Mucosa of gallbladder (tissue), 1 donor: ENCODE measurements at places on chromosomes 5 and 9. TPM values are rescaled to one million over a fixed set of nuclear protein-coding genes. Genes with fewer than 3 reads are reported as not detected.

DNA sequence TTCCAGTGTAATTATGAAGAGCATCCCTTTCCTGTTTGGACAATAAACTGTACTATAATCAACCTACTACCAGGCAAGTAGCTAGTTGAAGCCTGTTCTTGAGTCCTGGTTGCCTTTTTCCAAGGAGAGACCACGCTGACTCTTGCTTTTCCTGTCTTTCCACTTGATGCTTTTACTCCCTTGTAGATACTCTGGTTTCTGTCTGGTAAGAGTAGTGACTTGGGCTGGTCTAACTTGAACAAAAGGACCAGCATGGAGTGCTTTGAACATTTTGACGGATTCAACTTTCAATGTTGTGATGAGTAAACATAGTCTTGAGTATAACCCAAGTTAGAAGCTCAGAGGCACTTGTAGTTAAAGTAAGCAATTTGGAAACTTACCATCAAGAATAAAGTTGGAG is 464.3 kb downstream of the GADD45G start:
- DNase-seq: no peak

DNA sequence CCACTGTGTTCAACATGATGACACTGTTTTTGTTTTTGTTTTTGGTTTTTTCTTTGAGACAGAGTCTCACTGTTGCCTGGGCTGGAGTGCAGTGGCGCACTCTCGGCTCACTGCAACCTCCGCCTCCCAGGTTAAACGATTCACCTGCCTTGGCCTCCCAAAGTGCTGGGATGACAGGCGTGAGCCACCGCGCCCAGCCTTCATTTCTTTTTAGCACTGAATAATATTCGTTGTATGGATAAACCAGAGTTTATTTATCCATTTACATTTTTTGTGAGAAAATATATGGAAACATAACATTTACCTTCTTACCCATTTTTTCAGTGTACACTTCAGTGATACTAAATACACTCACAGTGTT is 4.2 kb downstream of the CARD19 start:
- DNase-seq: no peak

GRCh38 chr5:68543212-68543611 is 327.7 kb downstream of the PIK3R1 start:
- no peak for DNase-seq

The SHLD3 gene
- total RNA-seq: 3.1 TPM

DNA sequence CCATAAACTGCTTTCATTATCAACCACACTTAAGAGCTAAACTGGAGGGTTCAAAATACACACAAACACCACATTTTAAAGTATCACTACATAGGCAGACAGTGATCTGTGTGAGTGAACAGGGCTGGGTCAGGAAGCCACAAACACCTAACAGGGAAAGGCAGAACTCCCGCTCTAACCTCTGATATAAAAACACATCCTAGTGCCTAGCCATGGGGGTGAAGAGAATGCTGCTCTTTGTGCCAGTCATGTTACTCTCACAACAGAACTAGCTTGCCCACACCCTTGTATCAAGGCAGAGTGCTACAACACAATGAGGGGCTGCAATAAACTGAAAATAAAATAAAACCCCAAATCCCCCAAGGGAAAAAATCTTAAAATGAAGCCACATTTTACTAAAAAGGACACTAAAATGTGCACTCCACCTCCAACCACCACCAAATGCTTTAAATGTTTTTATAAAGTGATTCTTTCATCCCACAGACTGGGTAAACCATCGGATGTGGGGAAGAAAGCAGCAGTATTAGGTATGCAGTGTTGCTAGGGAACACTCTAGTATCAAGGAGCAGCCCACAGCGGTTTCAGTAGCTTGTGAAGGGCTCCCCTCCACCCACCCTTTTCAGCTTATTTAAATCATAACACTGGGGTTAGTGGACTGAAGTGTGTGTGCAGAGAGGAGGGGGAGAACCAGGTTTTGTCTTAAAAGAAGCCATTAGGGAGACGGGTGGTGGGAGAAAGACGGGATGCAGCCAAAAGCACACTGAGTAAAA is 64.5 kb downstream of the TMEM161B start:
- DNase-seq: no peak

- peak; percentile 27 for DNase-seq
Observed at GRCh38 chr9:86034863-86035734, 64.3 kb downstream of the GOLM1 start.

DNA sequence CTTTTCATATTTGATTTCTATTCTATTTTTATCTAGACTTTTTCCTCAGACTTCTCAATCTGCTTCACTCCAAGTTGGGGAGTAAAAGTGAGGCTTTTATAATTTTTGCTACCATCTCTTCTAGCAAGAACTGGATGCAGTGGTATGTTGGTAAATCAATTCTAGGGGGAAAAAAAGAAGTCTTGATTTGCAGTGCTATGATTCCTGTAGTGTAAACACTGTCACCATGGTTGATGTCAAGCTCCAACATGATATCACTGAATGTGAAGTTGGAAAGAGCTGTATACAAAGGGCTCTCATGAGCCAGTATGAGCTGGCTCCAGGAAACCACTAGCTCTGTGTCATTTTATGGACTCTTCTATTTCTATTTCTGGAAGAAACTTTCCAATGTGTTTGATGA is 439.2 kb downstream of the NTRK2 start:
- DNase-seq: no peak

The C5orf34 gene
- 0.69 TPM for total RNA-seq

DNA sequence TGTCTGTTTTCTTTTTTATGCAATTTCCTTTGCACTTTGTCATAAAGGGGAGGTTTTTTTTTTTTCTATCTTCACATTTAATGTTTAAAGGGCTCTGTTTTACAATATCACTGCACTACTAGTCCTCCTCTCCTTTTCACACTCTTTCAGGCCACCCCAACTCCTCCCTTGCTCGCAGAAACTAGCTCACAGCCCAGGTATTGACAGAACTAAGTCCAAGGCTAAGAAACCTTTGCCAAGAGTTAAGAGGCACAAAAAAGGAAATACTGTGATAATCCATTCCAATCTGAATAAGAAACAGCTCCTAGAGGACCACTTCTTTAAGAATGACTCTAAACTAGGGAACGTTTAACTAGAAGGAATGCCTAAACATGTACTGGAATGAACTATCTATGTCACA is 1.1 kb upstream of the FGF10 start:
- DNase-seq: no peak

DNA sequence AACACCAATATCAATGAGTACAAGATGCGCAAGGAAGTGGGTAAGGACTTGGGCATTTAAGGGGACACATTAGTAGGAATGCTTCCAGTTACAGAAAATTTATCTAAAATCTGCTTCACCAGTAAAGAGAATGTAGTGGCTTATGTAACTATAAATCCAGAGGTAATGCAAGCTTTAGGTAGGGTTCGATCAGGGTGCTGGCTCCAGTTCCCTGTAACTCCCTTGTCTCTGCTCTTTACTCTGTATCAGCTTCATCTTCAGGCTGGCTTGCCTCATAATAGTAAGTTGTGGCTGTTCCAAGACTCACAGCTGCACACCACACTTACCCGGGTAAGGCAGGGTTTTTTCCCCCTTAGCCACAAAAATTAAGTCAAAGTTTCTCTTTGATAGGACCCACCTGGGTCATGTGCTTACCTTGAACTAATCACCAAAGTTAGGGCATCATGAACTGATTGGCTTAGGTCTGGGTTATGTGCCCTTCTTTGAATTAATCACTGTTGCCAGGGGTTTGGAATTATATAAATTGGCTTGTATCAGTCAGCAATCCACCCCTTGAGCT is 35.5 kb downstream of the ARHGEF37 start:
- DNase-seq: no peak

- DNase-seq: no peak
Observed at GRCh38 chr9:1473956-1474634, 423.9 kb downstream of the DMRT2 start.

The TMEM174 gene
- not detected for total RNA-seq

DNA sequence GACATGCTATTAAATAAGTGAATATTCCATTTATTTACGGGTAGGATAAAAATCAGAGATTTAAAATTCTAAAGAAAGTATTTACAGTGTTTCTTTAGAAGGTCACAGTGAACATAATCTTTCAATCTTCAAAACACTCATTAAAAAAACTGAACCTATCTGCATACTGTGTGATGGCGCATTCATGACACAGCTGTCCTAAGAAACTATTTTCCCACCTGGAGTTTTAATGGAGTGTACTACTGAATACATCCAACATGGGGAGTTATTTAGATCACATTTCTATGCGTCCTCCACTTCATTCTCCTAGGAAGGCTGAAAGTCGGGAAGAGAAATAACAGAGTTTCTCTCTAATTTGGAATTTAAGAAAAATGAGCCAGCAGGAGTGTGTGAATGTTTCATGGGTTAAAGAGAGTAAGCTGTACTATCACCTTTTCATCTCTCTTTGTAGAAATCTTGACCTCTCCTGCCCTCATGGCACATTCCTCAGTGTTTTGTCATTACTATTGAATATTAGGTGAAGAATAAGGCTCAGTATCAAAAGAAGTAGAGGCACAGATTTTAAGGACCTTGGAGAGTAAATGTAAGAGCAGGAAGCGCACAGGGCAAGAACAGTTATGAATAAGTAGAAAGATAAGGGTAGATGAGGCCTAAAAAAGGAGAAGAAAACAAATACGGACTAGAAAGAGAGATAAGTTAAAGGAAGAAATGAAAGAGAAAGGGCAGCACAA is 551.2 kb upstream of the TUSC1 start:
- no peak for DNase-seq

DNA sequence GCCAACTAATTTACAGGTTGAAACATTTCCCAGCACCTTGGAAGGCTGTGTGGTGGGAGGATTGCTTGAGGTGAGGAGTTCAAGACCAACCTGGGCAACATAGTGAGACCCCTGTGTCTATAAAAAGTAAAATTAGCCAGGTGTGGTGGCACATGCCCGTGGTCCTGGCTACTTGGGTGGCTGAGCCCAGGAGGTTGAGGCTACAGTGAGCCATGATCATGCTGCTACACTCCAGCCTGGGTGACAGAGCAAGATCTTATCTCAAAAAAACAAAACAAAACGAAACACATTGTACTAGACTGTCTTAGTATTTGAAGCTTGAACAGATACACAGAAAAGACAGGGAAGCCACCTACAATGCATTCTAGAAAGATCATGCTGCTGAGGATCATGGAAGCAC is 2.8 kb upstream of the HSDL2 start:
- no peak for DNase-seq

GRCh38 chr5:74042559-74042958 is 416.6 kb downstream of the ARHGEF28 start:
- DNase-seq: no peak

The ERP44 gene
- 26.3 TPM for total RNA-seq

DNA sequence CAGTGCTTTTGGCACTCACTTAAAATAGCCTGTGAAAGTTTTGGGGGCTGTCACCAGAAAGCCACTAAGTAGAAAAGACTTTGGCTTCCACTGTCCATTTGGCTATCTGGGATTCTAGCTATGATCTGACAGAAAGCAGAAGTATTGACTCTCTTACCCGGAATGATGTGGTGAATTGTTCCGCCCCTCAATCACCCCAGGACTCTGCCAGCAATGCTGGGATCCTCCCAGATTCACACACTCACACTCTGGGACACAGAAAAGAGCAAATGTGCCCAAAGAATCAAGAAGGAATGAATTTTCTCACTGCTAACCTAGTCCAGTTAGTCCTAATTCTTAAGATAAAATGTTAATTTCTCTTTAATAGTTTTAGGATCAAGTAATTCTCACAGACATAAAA is 576.9 kb downstream of the BNC2 start:
- DNase-seq: no peak

DNA sequence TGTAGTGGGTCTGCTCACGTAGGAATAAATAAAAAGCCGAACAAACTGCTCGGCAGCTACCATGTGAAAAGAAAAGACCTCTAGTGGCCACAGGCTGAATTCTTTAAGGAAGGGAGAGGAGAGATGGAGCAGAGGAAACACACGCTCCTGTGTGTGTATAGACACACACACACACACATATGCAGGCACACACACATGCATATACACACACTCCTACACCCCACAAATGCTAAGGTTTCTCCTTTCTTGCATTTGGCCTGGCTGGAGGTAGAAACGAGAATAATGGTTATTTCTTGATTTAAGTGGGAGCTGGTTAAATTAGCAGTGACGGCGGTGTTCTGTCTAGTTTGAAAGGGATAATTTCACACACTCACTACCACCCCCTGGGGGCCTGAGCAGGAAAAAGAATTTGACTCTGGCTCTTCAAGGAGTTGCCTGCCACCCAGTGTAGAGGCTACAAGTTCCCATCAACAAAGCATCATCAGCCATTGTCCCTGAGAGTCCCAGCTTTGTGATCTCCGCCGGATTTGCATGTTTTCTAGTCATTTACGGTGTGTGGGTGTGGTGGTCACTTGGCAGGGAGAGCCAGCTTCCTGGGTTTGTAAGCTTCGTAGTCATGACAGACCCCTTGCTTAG is at the start of gene INSYN2B:
Gene INSYN2B, minus strand, starts transcription at position 78 of the 636 bp plus-strand sequence. CDS start 96,597 bp downstream, outside the sequence.
- DNase-seq: peak; percentile 76

The PLPP1 gene
- total RNA-seq: 146 TPM

- DNase-seq: no peak
Observed at GRCh38 chr9:36730414-36730813, 157.7 kb downstream of the MELK start.

DNA sequence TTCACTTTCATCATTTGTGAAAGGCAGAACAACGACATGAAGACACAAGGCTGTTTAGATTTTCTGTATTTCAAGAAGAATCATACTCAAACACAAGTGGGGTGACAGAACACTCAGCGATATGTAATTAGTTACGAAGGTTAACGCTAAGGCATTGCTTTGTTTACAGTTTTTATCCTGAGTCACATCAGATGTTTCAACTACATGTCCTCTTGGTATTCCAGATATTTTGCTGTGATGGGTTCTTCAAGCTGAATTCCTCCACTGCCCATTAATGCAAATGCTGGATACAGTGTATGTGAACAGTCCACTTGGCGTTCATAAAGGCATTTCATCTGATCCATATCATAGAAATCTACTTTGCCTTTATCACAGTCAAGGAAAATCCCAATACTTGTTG is 43.4 kb downstream of the TRIM36 start:
- no peak for DNase-seq

The ANGPTL2 gene
- 55.2 TPM for total RNA-seq

- no peak for DNase-seq
Observed at GRCh38 chr5:74013222-74013621, 387.2 kb downstream of the ARHGEF28 start.

- DNase-seq: no peak
Observed at GRCh38 chr5:55973296-55973695, 21.5 kb downstream of the IL6ST start.

DNA sequence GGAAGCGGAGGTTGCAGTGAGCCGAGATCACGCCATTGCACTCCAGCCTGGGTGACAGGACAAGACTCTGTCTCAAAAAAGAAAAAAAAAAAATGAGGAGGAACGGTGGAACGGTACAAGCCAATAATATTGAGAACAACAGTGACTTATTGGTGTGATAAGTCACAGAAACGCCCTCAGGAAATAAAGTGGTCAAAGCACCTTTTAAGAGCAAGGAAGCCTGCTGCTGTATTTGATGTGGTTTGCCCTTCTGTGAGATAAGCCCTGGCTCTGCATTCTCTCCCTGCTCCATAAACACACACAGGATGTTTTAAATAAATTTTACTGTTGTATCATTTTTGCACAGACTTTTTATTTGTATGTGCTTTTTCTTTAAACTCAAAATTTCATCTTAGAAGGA is 269.9 kb upstream of the MSX2 start:
- DNase-seq: no peak

- no peak for DNase-seq
Observed at GRCh38 chr5:160423099-160423498, 1.4 kb downstream of the PTTG1 start.

- peak; percentile 15 for DNase-seq
Observed at GRCh38 chr9:114214181-114214580, 58.8 kb downstream of the COL27A1 start.
